NCI-H1417 (cell line): ENCODE measurements at places on chromosomes 7 and 10.
A peak's percentile ranks its signal among the peaks of the same experiment; 100 is the strongest.

DNA sequence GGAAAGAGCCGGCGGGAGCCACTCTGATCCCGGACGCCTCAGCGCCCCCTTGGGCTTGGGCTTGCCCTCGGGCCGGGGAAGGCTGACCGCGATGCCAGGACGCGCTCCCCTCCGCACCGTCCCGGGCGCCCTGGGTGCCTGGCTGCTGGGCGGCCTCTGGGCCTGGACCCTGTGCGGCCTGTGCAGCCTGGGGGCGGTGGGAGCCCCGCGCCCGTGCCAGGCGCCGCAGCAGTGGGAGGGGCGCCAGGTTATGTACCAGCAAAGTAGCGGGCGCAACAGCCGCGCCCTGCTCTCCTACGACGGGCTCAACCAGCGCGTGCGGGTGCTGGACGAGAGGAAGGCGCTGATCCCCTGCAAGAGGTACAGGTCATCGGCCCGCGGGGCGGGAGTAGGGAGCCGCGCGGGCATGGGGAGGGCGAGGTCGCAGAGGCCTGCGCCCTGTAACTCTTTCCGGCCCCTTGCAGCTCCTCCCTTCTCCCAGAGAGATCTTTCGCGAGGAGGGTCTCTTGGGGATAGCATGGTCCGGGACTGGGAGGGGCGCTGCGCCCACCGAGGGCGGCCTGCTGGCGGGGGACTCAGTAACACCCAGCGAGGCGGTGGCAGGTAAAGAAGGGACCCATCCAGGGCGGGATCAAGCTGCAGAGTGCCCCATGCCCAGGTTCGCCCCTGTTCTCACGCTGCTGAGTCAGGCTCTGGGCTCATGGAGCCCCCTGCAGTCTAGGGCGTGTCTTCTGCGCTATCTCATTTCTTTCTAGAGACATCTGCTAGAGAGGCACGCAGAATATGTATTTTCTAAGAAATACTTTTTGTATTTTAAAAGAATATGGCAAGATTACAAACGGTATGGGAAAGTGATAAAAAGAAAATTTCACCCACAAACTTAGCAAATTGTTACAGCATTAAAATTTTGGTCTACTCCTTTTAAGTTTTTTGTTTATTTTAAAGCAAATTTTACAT, 687 bp downstream of the EPDR1 start:
- DNase-seq: peak; percentile 40

GRCh38 chr7:128915271-128915819, 4.8 kb upstream of the KCP start:
- no peak for DNase-seq

GRCh38 chr7:139043823-139044812, 8.3 kb upstream of the ZC3HAV1L start:
- DNase-seq: peak; percentile 53

DNA sequence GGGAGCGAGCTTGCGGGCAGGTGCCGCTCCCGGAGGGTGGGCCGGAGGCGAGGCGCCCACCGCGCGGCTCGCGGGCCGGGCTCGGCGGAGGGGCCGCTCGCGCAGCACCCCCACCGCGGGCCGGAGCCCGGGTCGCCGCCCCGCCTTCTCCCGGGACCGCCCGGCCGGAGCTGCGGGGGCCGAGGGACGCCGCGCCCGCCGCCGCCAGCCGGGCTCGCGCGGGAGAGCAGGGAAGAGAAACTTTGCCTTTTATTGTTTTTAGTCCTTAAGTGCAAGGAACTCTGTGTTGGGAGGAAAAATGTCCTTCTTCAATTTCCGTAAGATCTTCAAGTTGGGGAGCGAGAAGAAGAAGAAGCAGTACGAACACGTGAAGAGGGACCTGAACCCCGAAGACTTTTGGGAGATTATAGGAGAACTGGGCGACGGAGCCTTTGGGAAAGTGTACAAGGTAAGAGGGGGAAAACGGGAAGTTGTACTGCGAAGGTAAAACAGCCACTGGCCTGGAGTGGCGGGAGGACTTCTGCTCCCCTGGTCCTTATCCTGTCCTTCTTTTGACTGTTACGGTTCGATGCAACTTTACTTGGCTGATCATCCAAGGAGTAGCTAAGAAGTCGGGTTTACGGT, 620 bp downstream of the SLK start:
- DNase-seq: no peak

GRCh38 chr10:73344269-73344668, 14.4 kb downstream of the CFAP70 start:
- no peak for DNase-seq

- no peak for DNase-seq
Measured at GRCh38 chr10:93722550-93722949, 20.2 kb upstream of the FRA10AC1 start.

GRCh38 chr7:117750612-117751563, 122.4 kb downstream of the CTTNBP2 start:
- DNase-seq: no peak

GRCh38 chr10:83673316-83673715, 466.0 kb upstream of the GHITM start:
- DNase-seq: no peak

GRCh38 chr7:151687523-151688235, 168.0 kb upstream of the RHEB start:
- no peak for DNase-seq

- DNase-seq: no peak
Measured at GRCh38 chr10:5655121-5655520, 11.3 kb downstream of the ASB13 start.

DNA sequence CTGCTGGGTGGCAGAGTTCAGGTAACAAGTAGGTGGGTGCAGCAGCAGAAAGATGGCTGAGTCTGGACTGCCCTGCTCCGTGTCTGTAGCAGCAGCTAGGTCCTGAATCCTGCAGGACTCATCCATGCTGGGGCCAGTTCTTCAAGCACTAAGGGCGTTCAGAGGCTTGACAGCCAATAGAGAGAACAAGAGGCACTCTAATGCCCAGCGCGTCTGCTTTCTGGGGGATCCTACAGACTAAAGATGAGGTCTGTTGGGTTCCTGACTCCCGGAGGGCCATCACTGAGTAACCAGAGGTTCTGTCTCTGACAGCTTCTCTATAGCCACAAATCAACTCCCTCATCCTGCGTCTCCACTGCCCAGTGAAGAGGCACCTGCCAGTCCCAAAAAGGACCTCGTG, 125.5 kb downstream of the PTPN20 start:
- DNase-seq: no peak

DNA sequence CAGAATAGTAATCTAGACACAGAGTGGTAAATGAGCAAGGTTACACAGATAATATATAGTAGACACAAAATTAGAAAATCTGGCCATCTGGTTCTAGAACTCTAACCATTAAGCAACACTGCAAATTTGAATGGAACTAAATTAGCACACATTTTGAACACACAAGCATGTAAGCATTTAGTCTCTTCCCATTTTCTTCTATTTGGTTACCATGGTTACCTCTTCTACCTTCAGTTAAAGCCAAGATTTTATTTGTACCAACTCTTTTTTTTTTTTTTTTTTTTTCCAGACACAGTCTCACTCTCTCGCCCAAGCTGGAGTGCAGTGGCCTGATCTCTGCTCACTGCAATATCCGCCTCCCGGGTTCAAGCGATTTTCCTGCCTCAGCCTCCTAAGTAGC, 790.5 kb downstream of the MAGI2 start:
- no peak for DNase-seq

DNA sequence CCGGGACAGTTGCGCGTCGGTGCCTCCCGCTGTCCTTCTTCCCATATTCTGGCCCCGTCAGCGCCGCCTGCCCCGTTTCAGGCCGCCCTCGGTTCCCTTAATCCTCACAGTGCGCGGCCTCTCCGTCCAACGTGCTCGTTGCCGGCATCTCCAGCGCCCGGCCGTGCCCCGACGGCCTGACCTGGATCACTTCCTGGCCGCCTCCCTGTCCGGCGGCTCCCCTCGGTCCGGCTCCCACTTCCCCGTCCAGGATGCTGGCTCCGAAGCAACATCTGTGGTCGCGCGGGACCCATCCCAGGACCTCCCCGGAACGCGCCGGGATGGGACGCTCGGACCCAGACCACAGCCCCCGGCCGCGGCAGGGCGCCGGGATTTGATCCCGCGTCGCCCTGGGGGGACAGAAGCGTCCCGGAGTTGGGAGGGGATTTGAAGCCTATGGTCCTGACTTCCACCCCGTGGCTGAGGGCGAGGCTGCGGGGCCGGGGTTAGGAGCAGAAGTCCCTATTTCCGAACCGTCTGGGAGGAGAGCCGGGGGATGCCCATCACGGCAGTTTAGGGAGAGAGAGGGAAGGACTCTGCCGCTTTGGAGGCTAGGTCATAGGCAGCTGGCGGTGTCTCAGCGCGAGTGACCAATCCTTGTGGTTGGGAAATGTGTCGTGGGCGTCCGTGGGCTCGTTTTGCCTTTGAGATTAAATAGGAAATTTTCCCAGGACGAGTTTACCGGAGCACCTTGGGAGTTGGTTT, 53.8 kb downstream of the KCTD7 start:
- peak; percentile 52 for DNase-seq

- DNase-seq: no peak
Measured at GRCh38 chr7:50610521-50611277, 45.5 kb upstream of the DDC start.

- no peak for DNase-seq
Measured at GRCh38 chr10:22742678-22743077, 28.3 kb upstream of the PIP4K2A start.

- peak; percentile 50 for DNase-seq
Measured at GRCh38 chr7:96676919-96677318, 32.7 kb downstream of the SEM1 start.

DNA sequence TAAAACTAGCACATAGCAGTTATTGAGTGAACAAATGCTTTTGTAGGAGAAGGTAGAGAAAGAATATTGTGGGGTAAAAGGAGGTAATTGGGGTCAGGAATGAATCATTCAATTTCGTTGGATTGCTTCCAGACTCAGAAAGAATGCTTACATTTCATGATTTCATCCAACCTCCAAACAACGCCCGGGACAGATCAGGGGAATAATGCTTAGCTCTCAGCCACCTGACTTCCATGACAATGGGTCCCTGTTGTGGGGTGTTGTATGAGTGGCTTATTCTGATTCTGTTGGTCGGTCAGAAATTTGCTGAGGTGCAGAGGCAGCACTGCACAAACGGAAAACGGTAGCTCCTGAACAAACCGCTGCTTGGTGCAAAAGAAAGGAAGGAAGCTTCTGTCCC, 24.0 kb upstream of the INPP5F start:
- DNase-seq: no peak

DNA sequence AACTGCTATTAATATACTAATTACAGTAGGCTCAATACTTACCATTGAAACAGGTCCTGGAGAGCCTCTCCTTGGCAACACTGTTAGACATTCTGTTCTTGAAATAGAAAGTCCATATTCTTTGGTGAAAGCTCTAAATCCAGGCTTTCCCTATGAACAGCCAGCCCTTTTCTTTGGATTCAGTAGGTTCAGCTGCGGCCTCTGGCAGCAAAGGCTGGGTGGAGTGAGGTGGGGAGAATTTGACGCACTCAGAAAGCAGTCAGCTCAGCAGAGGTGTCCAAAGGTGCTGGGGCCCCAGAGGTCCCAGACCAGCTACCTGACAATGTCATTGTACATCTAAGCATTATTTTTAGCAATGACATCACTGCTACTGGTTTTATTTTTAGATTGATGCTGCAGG, 146.1 kb downstream of the GRK5 start:
- DNase-seq: no peak

DNA sequence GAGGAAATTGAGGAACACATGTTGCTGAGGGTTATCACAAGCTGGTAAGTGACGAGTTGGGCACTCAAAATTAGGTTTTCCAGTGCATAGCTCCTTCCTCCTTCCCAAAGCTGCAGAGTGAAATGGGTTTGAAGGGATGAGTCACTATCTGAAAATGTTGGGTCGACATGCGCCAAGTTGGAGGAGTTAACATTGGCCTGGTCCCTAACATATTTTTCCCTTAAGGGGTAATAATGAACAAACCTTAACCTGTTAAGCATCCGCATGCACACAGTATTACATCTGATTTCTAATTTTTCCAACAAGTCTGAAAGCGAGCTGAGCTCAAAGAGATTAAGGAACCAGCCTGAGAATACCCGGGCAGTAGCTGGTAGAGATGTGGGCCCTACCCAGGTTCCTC, 20.7 kb upstream of the TECTB start:
- no peak for DNase-seq

GRCh38 chr10:13847201-13847631, 260.5 kb downstream of the PRPF18 start:
- no peak for DNase-seq

DNA sequence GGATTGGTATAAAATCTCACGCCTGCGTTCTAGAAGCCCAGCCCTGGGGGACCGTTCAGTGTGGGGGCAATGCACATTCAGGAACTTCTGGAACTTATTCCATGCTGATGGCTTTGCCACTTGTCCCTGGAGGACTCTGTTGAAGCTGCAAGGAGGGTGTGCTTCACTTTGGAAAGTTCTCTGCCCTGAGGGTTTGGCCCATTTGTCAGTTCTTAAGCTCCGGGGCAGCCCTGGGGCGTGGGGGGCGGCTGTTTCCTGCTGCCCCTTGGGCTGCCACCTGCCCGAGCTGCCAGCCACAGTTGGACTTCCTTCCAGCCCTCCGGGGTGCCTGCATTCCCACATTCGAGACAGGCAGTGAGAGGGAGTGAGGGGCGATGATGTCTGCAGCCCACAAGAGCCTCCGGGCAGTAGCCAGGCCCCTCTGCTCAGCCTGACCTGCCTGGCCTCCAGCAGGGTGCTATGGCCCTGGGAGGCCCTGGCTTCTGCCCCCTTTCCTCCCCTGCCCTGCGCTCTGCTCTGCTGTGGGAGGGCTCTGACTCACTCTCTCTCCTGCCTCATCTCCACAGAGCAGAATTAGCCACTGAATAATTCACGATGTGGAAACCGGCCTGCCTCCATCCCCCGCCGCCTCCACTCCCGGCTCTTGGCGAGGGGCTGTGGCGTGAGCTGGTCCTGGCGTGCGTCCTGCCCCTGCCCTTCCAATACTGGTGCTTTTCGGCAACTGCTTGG, 1.9 kb downstream of the TTYH3 start:
- no peak for DNase-seq

GRCh38 chr7:132518102-132518838, 58.0 kb downstream of the PLXNA4 start:
- DNase-seq: no peak

- DNase-seq: no peak
Measured at GRCh38 chr7:151133986-151134742, 33.3 kb downstream of the GBX1 start.

GRCh38 chr7:97021747-97022490, 2.7 kb downstream of the DLX5 start:
- no peak for DNase-seq

GRCh38 chr10:8691498-8692017, 637.1 kb downstream of the GATA3 start:
- DNase-seq: no peak

GRCh38 chr7:3691478-3692158, 390.6 kb downstream of the SDK1 start:
- no peak for DNase-seq

GRCh38 chr10:30228417-30229036, 120.6 kb downstream of the MTPAP start:
- DNase-seq: no peak

DNA sequence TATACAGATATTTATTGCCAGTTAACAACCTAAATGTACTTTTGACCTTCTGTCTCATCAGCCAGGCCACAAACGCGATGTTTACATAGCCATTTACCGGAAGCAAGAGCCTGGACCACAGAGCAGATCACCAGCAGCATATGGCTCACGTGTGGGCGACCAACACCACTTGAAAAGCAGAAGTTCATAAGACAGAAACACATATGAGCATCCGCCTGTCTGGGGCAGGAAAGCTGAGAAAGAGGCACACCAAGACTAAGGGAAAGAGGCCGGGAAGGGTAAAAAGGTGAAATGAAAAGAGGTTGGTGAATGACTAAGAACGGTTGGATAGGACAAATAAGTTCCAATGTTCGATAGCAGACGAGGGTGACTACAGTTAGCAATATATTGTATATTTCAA, 1.3 kb downstream of the ABCB1 start:
- peak; percentile 32 for DNase-seq
